ENCODE measurements at places on chromosomes 3 and 15. TPM values are rescaled to one million over a fixed set of nuclear protein-coding genes. Genes with fewer than 3 reads are reported as not detected.
A peak's percentile ranks its signal among the peaks of the same experiment; 100 is the strongest.

DNA sequence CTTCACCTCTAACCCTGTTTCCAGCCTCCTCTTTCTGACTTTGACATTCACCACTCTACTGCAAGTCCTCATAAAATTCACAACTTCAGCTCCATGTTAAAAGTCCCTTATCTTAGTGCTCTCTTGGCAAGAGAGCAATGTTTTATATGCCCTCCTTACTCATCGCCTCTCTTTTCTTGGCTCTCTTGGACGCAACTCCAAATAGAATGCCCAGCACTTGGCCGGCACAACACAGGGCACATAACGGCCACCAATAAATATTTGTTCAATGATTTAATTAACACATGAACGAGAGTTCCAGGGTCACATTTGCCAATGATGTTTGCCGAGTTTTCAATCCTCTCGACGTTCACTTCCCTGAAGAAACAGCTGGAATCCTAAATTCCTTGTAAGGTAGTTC is 401.4 kb downstream of the ROBO1 start:
- DNase-seq: no peak
- H3K4me1 ChIP-seq: no peaks in the 10 kb centered on the region
- no peaks in the 10 kb centered on the region for H3K27me3 ChIP-seq
- no peaks in the 10 kb centered on the region for H3K36me3 ChIP-seq
- no peak overlapping the region for H3K4me3 ChIP-seq

DNA sequence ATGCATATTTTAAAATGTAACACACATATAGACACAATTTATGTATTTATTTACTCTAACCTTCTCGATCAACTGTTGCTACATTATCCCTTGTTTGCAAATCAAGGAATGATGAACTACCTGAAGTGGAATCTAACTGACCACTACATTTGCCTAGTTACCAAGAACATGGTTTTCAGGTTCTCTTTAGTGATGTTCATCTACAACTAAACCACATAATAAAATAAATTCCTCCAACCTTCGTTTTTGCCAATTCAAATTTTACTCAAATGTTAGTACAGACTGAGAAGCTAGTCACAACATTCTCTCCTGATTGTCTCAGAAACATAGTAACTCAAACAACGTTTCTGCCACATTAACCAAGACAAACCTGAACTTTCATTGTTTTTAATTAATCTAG is 521.9 kb downstream of the FOXP1 start:
- peak overlapping the region; percentile 99 for H3K27ac ChIP-seq
- no peaks in the 10 kb centered on the region for H3K27me3 ChIP-seq
- peak; percentile 50 for DNase-seq
- H3K4me1 ChIP-seq: peaks cover 12% of the 10 kb centered on the region

The BNC1 gene
- total RNA-seq: 7.7 TPM

DNA sequence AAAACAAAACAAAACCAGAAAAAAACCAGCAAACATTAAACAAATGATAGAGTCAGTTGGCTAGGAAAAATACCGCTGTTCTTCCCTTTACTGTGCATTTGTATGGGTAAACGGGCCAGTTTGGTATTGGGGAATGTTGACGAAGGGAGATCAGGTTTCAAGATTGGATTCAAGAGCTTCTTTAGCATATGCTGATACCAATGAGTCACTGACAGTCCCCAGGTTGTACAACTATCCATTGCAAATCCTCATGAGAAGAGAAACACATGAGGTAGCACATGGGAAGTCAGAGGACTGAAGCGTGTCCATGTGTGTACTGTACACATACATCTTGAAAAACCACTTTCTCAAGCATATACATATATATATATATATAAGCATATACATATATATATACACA is 25.6 kb downstream of the TIGIT start:
- H3K4me3 ChIP-seq: no peak overlapping the region
- H3K27ac ChIP-seq: no peak overlapping the region
- no peaks in the 10 kb centered on the region for H3K36me3 ChIP-seq

- H3K27me3 ChIP-seq: no peaks in the 10 kb centered on the region
- no peak overlapping the region for H3K27ac ChIP-seq
- no peak for DNase-seq
- no peak overlapping the region for H3K4me3 ChIP-seq
Observed at GRCh38 chr15:25600751-25601150, 161.9 kb upstream of the UBE3A start.

The SKOR1 gene
- total RNA-seq: 0.17 TPM

The WDR73 gene
- 51.1 TPM for total RNA-seq

DNA sequence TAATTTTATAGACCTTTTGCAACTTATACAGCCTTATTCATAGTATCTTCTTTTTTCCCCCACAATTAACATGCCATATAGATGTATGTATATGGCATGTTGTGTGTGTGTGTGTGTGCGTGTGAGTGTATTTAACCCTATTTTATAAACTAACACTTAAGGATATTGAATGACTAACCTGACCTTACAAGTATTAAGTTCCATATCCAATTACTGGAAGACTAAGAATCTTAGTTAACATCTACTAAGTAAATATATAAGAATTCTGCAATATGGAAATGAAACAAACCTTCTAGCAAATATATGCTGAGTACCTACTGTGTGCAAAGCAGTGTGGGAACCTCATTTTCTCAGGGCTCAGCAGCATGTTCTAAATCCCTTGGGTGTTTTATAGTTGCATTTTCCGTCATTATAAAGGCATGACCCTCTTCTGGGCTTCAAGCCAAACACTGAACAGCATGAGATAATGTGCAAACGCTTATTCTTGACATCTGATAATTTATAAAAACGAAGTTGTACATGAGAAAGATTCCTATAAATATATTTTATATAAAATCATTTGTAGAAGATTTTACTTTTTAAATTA is 105.5 kb downstream of the NLGN1 start:
- H3K27me3 ChIP-seq: no peaks in the 10 kb centered on the region
- H3K4me3 ChIP-seq: no peak overlapping the region
- DNase-seq: peak; percentile 76
- H3K36me3 ChIP-seq: no peaks in the 10 kb centered on the region
- H3K27ac ChIP-seq: no peak overlapping the region

DNA sequence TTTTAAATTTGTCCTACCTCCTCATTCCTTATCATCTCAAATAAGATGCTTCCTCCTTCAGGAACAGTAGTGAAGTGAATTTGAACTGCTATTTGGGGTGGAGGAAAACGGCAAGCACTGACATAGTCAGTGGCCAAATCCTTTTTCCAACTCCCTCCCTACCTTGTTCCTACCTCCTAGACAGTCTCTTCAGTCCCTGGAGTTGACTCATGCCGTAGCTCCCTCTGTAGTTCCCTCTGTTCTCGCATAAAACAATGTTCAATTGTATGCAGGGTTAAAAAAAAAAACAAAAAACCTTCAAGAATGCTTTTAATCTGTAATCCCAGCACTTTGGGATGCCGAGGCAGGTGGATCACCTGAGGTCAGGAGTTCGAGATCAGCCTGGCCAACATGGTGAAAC is 1.4 kb downstream of the UBR1 start:
- peaks cover 4% of the 10 kb centered on the region for H3K36me3 ChIP-seq
- H3K4me1 ChIP-seq: peaks cover 3% of the 10 kb centered on the region
- H3K27ac ChIP-seq: no peak overlapping the region
- H3K4me3 ChIP-seq: peak overlapping the region; percentile 75
- no peaks in the 10 kb centered on the region for H3K27me3 ChIP-seq
- no peak for DNase-seq

The KNL1 gene
- 5.0 TPM for total RNA-seq

The CKMT1A gene
- not detected for total RNA-seq

Measured in fibroblast of lung (primary cell).